ENCODE measurements at places on chromosomes 5 and 9.

GRCh38 chr5:76451031-76451701 lies 48.1 kb downstream of the IQGAP2 start:
- DNase-seq = no peak

DNA sequence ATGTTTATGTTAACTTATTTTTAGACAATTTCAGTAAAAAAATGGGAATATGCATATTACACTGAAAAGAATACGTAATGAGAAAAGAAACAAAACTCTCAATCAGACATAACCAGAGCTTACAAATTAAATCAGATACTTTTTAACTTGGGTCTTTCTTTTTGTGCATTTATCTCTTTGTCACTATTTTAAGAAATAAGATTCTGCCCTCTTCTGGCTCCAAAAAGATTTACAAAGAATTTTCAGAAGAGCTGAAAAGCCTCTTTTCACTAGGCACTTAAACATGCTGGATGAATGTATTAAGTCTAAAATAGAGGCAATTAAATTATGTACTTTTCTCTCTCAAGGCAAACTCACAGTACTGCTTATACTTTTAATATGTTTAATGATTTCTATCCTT lies 55.5 kb downstream of the CEP120 start:
- no peak for DNase-seq

- DNase-seq = no peak
These were observed 72.8 kb upstream of the IFNK start for GRCh38 chr9:27451207-27451797.

DNA sequence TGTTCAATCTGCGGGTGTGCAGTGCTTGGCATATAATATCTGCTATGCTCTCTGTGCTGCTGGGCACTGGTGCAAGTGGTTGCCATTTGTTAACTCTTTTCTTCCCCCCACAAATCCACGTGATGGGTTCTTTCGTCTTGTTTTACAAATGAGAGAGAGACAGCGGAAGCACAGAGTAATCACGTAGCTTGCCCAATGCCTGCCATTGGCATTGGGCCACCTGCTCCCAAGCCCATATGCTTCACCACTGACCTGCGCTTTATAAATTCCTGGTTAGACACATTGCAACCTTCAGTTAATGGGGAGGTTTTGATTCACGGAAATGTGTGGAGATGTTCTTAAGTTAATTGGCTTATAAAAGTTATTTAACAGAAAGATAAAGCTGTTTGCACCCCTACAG lies 194.8 kb upstream of the ADAMTS16 start:
- DNase-seq = no peak

GRCh38 chr9:110986529-110986928 lies 51.7 kb downstream of the LPAR1 start:
- no peak for DNase-seq

DNA sequence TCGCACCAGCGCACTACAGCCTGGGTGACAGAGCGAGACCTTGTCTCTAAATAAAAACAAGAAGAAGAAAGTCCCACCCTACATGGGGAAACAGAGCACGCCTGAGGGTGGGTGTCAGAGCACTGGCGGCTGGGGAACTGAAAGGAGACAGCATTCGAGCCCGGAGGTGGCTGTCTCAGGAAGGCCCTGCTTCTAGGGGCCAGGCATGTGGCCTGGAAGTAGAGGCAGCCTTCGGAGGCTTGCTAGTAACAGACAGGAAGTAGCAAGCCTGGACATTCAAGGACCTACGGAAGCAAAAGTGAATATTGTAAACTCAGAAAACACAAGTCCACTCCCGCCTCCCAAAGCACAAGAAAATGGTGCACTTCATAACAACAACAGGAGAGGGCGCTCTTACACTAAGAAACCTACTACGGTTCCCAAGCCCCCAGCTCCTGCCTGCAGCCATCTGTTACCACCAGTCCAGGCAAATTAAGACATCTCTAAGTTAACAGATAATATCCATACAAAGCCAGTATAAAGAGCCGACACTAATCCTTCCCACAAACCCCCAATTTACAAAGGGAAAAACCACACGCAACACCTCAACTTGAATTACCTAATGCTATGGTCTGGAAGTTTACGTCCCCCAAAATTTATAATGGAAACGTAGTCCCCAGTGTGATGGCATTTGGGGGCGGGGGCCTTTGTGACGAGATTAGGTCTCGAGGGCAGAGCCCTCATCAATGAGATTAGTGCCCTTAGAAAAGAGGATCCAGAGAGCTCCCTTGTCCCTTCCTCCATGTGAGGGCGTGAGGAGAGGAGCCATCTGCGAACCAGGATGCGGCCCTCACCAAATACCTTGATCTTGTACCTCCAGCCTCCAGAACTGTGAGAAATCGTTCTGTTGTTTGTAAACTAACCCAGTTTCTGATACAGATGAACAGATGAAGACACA lies 7.7 kb downstream of the RASGEF1C start:
- DNase-seq = no peak

DNA sequence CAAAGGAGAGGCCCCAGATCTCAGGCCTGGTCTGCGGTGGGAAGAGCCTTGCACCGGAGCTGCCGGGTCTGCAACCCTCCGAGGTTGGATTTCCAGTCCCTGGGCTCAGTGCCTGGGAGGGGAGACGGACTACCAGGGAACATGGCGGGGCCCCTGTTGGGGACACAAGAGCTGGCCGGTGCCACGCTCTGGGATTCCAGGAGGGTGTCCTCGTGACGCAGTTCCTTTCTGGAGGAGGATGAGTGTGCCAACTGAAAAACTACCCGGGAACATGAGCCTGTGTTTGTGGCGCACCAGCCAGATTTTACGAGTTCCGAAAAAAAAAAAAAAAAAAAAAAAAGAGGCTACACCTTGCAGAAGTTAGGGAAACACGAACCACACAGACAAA lies 9.0 kb downstream of the NRARP start:
- no peak for DNase-seq

DNA sequence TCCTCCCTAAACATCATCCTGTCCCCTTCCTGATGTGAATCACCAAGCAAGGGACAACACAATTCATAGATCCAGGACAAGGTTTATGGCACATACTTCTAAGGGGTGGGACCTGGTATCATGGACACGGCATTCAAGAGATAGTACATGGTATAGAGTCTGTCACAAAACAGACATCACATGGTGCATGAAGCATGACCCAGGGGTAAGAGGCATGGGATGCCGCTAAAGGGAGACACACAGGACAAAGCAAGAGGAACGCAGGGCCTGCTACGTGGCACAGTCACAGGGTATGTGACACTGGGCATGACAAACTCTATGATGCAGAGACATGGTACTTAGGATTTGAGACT lies 20.7 kb downstream of the GSN start:
- no peak for DNase-seq

DNA sequence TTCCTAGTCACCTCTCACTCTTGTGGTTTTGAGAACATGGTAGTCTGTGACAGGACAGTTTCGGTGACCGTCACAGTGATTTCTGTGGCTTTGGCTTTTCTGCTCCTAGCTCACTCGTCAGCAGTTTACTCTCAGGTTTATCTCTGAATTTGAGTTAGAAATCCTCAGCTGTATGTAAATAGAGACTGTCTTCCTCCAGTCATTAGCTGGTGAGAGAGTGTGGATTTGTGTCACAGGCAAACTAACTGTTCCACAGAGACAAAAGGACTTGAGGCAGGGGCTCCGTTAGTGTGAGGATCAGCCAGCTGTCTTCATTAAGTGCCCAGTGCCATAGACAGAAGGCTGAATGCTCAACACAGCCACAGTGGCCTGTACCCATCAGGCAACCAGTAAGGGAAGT lies 131.4 kb downstream of the CD180 start:
- DNase-seq = no peak

DNA sequence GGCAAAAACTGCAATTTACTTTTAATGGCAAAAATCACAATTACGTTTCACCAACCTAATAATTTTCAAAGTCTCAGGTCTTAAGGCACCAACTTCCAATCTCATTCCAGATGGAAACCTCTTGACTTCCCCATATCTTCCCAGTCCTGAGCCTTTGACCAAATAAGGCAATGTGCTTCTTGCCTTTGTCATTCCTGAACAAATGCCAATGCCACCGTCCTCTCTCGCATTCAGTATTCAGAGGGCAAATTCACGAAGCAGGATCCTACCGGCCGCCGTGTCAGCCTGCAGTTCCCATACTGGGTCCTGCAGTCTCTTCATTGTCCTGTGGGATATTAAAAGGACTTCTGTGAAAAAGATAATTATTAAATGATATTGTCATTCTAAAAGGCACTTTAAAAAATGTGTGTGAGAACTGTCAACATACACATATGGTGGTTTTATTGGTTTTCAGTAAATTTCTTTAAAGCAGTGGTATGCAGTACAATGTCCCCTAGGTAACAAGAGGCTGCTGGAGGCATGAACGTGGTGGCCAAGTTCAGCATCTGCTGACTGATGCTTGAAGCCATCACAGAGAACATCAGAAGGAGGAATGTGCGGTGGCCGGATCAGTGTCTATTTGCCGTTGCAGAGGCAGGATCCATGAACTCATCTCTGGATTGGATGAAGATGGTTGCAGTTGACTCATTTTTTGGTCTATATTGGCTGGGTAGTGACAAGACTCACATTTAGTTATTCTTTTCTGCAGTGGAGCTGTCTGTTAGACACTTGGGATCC lies 101.4 kb upstream of the IRX4 start:
- DNase-seq = no peak

DNA sequence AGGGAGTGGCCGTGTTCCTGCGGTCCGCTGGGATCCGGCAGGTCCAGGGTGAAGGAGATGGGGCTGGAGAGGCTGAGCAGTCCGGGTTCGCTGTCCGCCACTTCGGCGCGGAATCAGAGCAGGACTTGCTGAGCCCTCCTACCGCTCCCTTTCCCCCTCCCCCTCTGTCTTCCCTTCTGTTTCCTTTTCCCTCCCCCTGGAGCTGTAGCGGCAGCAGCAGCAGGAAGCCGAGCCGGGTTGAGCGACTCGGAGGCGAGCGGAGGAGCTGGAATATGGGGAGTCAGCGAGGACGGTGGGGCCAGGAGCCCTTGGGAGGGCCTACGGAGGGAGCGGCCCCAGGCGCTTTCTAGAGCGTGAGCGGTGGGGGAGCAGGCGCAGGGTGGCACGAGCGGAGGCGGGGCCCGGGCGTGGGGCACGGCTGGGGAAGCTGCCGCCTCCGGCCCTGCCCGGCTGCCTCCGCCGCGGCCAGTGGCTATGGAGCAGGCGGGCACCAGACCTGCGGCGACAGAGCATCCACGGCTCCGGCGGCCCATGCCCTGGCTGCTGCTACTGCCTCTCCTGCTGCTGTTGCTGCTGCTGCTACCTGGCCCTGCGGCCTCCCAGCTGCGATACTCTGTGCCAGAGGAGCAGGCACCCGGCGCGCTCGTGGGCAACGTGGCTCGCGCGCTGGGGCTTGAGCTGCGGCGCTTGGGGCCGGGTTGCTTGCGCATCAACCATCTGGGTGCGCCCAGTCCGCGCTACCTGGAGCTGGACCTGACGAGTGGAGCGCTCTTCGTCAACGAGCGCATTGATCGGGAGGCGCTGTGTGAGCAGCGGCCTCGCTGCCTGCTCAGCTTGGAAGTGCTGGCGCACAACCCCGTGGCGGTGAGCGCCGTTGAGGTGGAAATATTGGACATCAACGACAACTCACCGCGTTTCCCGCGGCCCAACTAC lies at the start of gene PCDHAC2:
Gene PCDHAC2, plus strand, starts transcription at position 184 of the 933 bp plus-strand sequence. Its CDS starts 291 bp downstream, at position 475.
- no peak for DNase-seq

DNA sequence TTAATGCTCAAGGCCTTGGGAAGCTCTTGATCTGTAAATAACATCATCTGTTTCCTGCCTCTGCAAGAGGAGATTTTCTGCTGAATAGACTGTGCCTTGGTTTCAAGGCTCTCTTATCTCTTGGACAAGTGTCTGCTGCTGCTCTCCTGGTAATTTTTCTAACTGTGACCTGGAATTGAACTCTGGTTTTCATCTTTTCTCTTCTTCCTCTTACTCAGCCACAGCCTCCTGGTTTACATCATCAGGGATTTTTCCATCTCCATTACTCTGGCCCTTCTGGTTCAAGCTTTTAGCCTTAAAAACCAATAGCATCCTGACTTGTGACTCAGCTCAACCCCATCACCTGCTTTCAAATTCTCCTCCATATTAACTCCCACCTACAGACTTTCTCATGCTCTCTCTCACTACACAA lies 49.6 kb upstream of the ITGA1 start:
- DNase-seq = no peak

GRCh38 chr5:44797841-44798240 lies 10.9 kb upstream of the MRPS30 start:
- DNase-seq = no peak

- no peak for DNase-seq
These were observed 643.7 kb upstream of the ACO1 start for GRCh38 chr9:31740705-31741104.

DNA sequence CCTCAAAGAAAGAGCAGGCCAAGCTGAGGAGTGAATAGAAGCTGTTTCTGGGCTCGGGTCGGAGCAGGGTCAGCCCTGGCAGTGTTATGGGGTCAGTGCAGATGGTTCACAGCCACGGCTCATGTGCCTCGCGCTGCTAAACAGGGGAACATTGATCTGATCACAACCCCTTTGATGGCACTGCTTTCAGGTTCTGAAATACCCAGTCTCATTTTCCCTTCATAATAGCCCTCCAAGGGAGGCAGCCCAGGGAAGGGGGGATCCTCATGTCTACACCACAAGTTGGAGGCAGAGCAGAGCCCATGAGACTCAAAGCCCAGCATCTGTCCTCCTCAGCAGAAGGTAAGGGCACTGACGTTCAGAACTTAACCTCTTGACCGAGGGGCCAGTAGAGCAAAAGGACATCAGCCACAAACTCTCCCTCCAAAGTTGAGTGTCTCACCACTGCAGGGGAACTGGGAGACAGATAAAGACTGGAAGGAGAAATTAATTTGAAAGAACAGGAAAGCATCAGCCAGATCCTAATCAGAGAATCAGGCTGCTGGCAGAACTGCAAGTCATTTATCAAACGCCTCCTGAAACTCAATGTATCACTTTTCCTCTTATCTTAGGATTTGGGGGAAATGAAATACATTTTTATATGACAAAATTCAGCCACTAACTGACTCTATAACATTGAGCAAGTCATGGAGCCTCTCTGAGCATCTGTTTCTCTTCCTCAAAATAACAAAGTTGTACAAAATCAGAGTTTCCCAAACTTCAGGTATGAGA lies 110.6 kb downstream of the SH3TC2 start:
- DNase-seq = no peak

- DNase-seq = no peak
These were observed 230.1 kb downstream of the CAAP1 start for GRCh38 chr9:26662476-26662875.

GRCh38 chr5:168427224-168427623 lies 59.0 kb upstream of the RARS1 start:
- no peak for DNase-seq

DNA sequence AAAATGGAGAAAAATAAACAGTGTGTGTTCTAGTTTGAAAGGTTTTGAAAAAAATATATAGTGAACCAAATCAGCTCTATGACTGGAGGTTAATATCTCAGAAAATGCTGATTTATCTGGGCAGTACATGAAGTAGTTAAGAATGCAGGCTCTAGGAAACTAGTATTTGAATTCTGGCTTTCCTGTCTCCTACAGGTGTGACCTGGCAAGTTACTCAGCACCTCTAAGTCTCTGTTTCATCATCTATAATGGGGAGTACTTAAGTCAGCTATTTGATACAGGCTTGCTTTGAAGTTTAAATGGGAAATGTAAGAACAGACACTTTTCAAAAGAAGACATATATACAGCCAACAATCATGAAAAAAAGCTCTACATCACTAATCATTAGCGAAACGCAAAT lies 5.2 kb downstream of the GRAMD2B start:
- no peak for DNase-seq

GRCh38 chr5:116799401-116799800 lies 224.8 kb upstream of the SEMA6A start:
- no peak for DNase-seq

GRCh38 chr5:137498736-137499505 lies at the start of gene SPOCK1:
Gene SPOCK1, minus strand, starts transcription at chr5:137499326.
- DNase-seq = peak; percentile 39
